RWPE2 (cell line): ENCODE measurements at places on chromosomes 7 and 10.

GRCh38 chr10:122306282-122306681, 35.2 kb downstream of the BTBD16 start:
- DNase-seq = no peak

DNA sequence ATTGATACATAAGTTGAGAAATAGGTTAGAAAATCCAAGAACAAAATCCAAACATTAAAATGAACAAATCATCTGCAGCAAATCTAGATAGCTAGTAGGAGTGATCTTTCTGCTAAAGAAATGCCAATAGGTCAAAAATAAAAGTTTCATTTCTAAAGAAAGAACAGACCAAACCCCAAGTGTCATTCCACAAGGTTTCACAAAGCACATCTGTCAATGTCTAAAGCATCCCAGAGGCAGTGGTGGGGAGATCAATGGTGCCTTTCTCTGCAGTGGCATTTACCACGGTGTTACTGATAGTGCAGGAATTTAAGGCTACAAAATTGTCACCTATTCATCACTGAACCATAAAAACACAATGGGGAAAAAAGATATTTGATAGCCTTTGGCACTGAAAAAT, 147.9 kb downstream of the PARD3 start:
- no peak for DNase-seq

DNA sequence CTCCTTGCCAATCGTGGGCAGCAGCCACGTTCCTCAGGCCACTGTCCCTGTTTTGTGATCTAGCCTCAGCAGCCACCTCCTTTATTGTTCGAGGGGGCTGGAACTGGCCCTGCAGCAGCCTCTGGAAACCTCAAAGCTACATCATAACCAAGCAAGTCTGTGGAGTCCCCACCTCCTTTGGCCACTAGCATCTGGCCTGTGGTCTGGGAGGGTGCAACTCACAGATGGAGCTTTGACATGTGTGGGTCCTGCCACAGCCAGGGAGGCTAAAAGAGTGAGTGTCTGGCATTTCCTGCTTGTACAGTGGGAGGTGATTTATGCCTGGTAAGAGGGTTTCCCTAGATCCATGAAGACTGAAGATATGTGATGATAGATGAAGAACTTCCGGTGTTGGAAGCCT, 32.3 kb upstream of the NUB1 start:
- DNase-seq = no peak

GRCh38 chr7:41696323-41696916, 6.5 kb downstream of the INHBA start:
- DNase-seq = no peak

GRCh38 chr10:484925-485661, 204.4 kb downstream of the DIP2C start:
- DNase-seq = no peak

DNA sequence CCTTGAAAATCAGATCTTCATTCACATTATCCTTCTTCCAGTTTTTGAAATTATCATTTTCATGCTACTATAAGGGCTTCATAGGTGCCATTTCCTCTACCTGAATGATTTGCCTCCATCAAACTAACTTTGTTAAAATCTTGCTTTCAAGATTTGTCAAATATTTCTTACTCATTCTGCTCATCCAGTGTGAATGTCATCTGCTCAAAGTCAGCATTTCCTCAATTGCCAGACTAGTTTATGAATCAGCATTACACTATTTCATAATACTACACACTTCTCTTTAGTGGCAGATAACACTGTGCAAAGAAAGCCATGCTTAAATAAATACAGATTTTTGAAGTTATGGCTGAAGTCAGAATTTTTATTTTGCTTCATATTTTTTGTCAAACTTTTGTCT, 21.3 kb upstream of the LIPF start:
- no peak for DNase-seq

GRCh38 chr7:26305090-26305868, 13.6 kb downstream of the SNX10 start:
- no peak for DNase-seq

- no peak for DNase-seq
Measured at GRCh38 chr7:20470082-20470481, 139.4 kb downstream of the ITGB8 start.

- no peak for DNase-seq
Measured at GRCh38 chr10:1011696-1012095, 14.0 kb downstream of the IDI2 start.

- DNase-seq = no peak
Measured at GRCh38 chr7:72394016-72394415, 18.1 kb downstream of the CALN1 start.

- no peak for DNase-seq
Measured at GRCh38 chr7:5580714-5581395, 157.2 kb upstream of the TNRC18 start.

DNA sequence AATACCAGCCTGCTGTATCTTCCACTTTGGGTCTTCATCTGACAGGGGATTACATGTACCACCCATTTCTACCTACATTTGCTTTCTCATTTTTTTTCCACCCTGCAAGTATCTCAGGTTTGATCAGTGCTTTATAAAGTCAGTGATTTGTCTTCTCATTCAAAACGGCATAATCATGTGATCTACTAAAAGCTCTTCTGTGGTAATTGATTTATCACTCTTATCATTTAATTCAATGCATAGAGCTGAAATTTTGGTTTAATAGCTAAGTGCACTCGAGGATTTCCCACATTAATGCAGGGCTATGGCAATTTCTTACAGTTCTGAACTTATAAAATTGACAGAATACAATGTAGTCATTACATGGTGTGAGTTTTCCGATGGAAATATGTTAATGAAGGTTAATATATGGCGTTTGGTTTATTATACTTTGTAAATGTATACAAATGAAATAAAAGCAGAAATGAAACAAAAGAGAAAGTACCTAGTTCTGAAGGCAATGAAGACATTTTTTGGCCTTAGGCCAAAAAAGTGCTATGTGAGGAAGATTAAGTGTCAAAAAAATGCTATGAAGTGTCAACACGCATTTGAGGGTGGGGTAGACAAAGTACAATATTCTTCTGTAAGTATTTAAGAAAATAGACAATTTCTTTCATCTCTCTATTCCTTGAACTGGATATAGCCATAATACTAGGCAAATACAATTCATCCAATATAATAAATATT, 457.3 kb downstream of the ETV1 start:
- DNase-seq = no peak

GRCh38 chr10:133258066-133258817, 18.4 kb downstream of the ADAM8 start:
- DNase-seq = no peak

- no peak for DNase-seq
Measured at GRCh38 chr10:5079306-5079830, 14.8 kb upstream of the AKR1C3 start.

GRCh38 chr10:73207883-73208282, 39.2 kb downstream of the DNAJC9 start:
- DNase-seq = no peak

GRCh38 chr7:44491229-44491628, 771 bp upstream of the NUDCD3 start:
- DNase-seq = no peak

- no peak for DNase-seq
Measured at GRCh38 chr10:88032566-88032965, 169.1 kb downstream of the PTEN start.

- no peak for DNase-seq
Measured at GRCh38 chr7:52146871-52147634, 830.4 kb upstream of the COBL start.

- no peak for DNase-seq
Measured at GRCh38 chr7:104933521-104933988, 80.5 kb upstream of the KMT2E start.

DNA sequence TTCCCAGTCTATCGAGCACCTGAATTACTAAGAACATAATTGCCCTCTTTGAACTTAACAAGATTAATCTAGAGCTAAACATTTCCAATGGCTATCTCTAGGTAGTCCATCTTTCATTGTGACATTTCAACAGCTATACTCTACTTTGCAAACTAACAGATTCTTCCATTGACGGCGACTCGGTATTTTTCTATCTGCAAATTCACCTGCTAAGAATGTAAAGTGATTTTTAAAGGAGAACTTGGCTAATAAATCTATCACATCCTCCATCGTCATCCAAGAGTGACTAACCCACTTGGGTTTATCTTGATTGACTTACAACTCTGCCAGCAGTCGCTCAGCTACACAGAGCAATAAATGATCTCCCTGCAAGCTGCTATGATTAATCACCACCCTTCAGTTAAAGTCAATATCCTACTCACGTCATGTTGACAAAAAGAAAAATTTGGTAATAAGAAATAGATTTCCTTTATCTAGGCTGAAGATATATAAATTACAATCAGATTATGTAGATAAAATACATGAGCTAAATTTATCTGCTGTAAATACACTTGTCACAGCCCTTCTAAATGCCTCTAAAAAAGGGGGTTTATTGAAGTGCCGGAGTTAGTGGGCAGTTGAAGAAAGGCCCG, 99.5 kb downstream of the SFMBT2 start:
- DNase-seq = no peak

- no peak for DNase-seq
Measured at GRCh38 chr10:74730246-74730645, 96.2 kb upstream of the KAT6B start.

DNA sequence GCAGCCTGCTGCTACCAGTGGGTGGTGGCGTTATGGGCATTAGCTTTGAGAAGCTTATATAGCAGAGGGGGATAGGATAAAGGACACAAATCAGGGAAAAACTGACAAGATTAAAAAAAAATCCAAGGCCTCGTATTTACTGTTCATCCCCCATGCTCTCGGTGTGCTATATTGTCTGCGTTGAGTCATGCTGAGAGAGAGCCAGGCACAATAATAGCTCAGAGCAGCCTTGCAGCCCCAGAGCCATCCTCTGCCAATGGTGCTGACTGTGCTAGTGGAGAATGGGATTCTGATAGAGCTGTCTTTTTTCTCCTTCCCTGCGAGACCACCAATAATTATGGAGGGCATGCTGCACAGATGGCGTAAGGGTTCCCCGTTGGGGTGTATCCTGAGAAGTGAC, 51.7 kb upstream of the FZD1 start:
- no peak for DNase-seq

DNA sequence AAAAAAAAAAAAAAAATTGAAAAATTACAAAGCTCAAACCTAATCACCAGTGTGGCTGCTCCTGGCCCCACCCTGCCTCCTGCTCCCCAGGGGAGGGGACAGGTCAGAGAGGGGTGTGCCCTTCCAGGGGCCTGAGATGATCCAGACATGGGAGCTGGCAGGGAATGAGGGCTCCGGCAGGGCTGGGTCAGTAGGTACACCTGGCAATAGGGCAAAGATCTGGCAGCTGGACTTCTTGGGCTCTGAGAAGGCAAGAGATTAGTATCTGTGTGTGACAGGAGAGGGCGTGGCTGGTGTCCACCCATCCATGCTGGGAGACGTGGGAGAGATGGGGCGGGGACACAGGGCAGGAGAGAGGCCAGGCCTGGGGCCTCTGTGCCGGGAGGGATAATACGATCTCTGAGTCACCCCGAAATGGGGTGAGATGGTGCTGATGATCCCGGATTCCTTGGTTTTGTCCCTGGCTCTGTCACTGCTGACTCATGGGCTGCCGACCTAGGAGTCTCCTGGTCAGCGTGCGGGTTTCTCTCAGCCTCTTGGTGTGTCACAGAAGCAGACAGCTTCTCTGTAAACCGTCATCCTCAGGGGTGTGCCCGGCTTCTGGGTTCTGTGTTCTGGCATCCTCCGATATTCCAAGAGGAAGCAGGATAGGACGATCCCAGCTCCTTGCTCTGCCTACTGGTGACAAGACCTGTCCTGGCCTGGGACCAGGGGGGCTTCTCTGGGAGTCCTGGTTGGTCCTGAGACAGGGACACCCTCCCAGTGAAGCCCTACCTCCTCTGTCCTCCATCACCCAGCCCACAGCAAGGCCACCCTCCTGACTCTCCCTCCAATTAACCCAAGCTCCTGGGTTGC, 8.2 kb upstream of the CLDN4 start:
- DNase-seq = peak; percentile 97

- DNase-seq = no peak
Measured at GRCh38 chr7:22331704-22332103, 25.2 kb downstream of the RAPGEF5 start.

DNA sequence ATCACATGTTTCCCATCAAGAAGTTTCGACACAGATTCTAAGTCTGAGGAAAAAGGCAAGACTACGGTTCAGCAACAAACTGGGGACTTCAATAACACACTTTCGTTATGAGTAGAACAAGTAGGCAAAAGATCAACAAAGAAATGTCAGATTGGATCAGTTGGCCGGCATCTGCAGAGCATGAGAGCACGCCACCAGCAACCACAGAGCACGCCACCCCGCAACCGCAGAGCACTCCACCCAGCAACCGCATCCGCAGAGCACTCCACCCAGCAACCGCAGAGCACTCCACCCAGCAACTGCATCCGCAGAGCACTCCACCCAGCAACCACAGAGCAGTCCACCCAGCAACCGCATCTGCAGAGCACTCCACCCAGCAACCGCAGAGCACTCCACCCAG, 89.7 kb upstream of the FAM20C start:
- no peak for DNase-seq

- DNase-seq = no peak
Measured at GRCh38 chr7:117274951-117275350, 47.9 kb downstream of the WNT2 start.

GRCh38 chr10:126250527-126251310, 137.6 kb downstream of the ADAM12 start:
- no peak for DNase-seq

GRCh38 chr10:103640436-103641181, 147.1 kb downstream of the NEURL1 start:
- DNase-seq = no peak

DNA sequence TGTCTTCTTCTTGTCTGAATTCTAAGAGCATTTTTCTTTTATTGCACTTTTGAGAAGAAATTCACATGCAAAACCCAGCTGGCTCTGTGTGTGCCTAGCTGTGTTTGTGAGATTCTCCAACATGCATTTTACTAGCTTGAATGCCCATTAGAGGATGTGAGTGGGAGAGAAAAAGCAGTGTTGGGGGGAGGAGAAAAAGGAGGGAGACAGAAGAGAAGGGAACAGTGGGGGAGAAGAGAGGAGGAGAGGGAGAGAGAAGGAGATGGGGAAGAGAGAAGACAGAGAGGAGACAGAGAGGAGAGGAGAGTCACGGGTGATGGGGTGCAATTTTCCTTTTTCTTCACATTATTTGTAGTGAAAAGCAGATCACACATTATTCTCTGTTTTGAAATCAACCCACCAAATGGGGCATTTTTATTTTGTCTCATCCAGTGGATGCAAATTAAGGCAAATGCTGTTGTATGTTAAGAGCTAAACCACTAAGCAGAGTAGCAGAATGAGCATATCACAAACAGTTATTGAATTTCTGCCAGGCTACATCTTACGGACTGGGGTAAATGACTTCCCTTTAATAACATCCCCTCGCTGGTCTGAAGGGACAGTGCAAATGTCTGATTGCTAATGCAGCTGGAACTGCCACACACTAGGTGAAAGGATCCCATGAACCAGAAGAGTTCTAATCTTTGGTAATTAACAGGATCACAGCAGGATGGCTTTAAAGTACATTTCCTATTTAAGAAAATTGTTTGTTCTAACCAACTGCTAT, 849 bp downstream of the LRRN3 start:
- no peak for DNase-seq
